T-cell (primary cell): ENCODE measurements at places on chromosomes 1 and 21. TPM values are rescaled to one million over a fixed set of nuclear protein-coding genes. Genes with fewer than 3 reads are reported as not detected.

DNA sequence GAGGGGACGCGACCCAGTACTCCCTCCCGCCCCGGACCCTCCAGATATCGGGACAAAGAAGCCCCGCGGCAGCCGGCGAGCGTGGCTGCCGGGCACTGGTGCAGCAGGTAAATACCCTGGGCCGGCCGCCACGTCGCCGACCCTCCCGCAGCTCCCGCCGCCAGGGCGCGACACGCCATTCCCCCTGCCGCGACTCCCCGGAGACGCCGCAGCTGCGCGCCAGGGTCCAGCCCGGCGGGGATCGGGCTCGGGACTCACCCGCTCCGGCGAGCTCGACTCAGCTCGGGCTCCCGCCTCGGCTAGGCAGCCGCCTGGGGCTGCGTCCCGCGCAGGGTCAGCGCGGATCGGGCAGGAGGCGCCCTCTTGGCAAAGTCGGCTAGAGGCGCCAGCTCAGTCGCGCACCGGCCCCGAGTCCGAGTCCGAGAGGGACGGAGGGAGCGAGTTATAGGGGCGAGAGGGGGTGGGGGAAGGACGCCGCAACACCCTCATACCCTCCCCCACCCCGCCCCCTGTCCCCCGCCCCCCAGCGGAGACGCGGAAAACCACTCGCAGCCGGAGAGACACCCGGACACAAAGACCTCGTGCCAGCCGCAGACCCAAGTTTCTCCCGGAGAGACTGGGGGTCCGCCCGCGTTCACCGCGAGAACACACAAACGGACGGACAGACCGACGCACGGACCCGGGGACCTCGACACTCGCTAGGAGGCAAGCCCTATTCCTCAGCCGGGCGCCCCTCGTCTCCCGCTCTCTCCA is 985 bp downstream of the SYT6 start:
- no peaks in the 10 kb centered on the region for H3K4me1 ChIP-seq
- peaks cover 15% of the 10 kb centered on the region for H3K27me3 ChIP-seq
- no peak for DNase-seq
- peak overlapping the region; percentile 16 for H3K4me3 ChIP-seq
- no peak overlapping the region for H3K27ac ChIP-seq

GRCh38 chr1:197868751-197869489 is 33.5 kb upstream of the C1orf53 start:
- no peak overlapping the region for H3K27ac ChIP-seq
- no peaks in the 10 kb centered on the region for H3K4me1 ChIP-seq
- no peaks in the 10 kb centered on the region for H3K36me3 ChIP-seq
- no peaks in the 10 kb centered on the region for H3K27me3 ChIP-seq
- no peak overlapping the region for H3K4me3 ChIP-seq
- peak; percentile 32 for DNase-seq

DNA sequence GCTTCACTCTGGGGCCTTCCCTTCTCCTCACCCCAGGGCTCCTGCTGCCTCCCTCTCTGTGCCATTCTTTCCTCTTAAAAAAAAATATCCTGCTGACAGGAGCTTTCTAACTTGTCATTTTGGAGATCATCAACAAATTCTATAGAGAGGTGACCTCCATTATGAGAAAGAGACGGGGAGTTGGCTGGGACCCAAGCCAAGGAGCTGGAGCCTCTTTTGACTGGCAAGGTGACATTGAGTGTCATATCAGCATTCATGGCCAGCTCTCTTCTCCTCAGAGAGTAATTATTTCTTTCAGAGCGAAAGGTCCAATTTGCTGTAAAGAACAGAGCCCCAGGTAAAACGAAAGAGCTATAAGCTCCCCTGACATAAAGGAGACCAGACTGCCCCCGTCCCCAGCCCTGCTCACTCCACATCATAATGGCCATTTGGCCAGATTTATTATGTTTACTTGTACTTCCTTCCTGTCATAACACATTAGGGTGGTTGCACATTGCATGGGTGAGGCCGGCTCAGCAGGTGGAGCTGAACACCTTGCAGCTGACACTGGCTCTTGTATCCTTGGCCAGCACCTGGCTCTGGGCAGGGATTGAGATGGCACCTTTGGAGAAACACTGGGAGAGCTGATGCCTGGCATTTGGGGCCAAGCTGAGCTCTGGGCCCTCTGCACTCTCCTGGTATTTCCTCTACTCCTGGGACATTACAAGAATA is 404.0 kb upstream of the VAMP3 start:
- H3K27me3 ChIP-seq, result peaks cover 5% of the 10 kb centered on the region
- no peak for DNase-seq
- H3K36me3 ChIP-seq, result no peaks in the 10 kb centered on the region
- H3K4me1 ChIP-seq, result no peaks in the 10 kb centered on the region
- H3K27ac ChIP-seq, result no peak overlapping the region
- no peak overlapping the region for H3K4me3 ChIP-seq

GRCh38 chr1:200676829-200677228 is 7.1 kb upstream of the DDX59 start:
- H3K4me1 ChIP-seq, result no peaks in the 10 kb centered on the region
- H3K36me3 ChIP-seq, result no peaks in the 10 kb centered on the region
- H3K4me3 ChIP-seq, result no peak overlapping the region

DNA sequence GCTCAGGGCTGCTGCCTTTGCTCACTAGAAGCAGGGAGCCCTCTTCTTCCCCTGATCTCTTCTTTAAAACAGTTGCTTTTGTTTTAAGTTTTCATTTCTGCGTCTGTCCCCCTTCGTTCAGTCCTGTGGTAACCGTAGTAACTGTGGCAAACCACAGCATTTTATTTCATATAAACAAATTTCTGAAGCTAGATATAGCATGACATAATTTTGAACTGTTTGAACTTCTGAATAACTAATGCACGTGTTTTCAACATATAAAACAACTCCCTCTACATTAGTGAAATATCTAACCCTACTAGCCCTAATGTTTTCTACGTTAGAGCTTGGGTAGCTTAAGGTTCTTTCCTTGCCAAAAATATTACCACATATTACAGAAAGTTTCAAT is 104.6 kb downstream of the DISP1 start:
- H3K4me3 ChIP-seq, result no peak overlapping the region
- H3K36me3 ChIP-seq, result no peaks in the 10 kb centered on the region
- no peak for DNase-seq
- no peak overlapping the region for H3K27ac ChIP-seq
- H3K4me1 ChIP-seq, result no peaks in the 10 kb centered on the region

- H3K4me1 ChIP-seq, result no peaks in the 10 kb centered on the region
- H3K36me3 ChIP-seq, result no peaks in the 10 kb centered on the region
- DNase-seq, result no peak
- H3K4me3 ChIP-seq, result no peak overlapping the region
- peaks cover 13% of the 10 kb centered on the region for H3K27me3 ChIP-seq
Measured at GRCh38 chr1:115613767-115614166, 28.0 kb upstream of the VANGL1 start.

DNA sequence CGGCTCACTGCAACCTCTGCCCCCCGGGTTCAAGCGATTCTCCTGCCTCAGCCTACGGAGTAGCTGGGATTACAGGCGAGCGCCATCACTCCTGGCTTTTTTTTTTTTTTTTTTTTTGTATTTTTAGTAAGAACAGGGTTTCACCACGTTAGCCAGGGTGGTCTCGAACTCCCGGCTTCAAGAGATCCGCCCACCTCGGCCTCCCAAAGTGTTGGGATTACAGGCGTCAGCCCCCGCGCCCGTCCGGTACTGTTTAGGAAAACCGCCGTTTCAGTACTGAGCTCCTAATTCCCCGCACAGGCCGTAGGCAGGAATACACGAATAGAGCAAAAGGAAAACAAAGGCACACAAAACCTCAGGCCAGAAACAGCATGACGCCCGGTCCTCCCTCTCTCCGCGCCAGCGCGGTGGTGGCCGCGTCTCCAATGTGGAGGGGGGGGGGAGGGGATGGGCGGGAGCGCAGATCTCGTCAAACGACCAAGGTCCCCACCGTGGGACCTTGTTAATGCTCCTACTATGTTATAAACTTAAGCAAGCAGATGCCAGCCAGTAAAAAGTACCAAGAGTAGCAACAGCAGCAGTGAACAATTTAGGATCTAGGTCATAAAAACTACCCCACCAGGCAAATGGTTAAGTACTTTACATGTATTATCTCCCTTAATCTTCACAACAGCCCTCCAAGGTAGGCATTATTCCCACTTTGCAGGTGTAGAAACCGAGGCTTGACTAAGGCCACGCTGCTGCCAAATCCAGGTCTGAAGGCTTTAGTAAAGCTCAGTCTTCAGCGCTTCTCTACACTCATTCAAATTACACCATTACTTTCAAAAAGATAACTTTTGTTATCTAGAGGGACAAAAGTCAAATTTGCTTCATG is 648 bp upstream of the ADAR start:
- H3K27me3 ChIP-seq, result no peaks in the 10 kb centered on the region
- H3K36me3 ChIP-seq, result peaks cover 9% of the 10 kb centered on the region
- H3K27ac ChIP-seq, result peak overlapping the region; percentile 92
- peak; percentile 26 for DNase-seq

- peaks cover 12% of the 10 kb centered on the region for H3K4me1 ChIP-seq
- H3K27me3 ChIP-seq, result no peaks in the 10 kb centered on the region
- peak within 1 kb of the TSS; percentile 83 for H3K27ac ChIP-seq
- H3K4me3 ChIP-seq, result peak within 1 kb of the TSS; percentile 100
Measured at GRCh38 chr1:36463803-36464604, at the start of gene MRPS15. MRPS15 (minus strand) TSS chr1:36464384; CDS start chr1:36464275, 109 bp downstream.

DNA sequence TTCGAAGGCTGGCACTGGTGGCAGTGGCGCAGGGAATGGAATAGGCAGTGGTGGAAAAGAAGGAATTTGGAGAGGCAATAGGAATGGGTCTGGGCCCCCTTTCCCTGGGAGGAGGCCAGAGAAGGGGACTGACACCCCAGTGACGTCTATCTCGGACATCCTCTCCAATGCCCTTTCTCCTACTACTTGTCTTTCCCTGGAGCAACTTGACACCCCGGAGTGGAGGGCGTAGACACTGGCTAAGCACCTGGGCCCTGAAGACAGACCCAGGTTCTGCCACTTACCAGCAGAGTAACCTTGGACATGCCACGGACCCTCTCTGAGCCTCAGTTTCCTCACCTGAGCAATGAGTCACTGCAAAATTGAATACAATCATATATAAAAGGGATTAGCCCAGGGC is 86.8 kb downstream of the CAMK2N1 start:
- no peaks in the 10 kb centered on the region for H3K36me3 ChIP-seq
- H3K27ac ChIP-seq, result no peak overlapping the region
- no peak overlapping the region for H3K4me3 ChIP-seq
- H3K4me1 ChIP-seq, result no peaks in the 10 kb centered on the region
- H3K27me3 ChIP-seq, result peaks cover 56% of the 10 kb centered on the region

GRCh38 chr1:223724376-223724775 is 12.0 kb downstream of the CAPN2 start:
- no peak overlapping the region for H3K4me3 ChIP-seq
- no peak for DNase-seq
- no peaks in the 10 kb centered on the region for H3K27me3 ChIP-seq
- no peak overlapping the region for H3K27ac ChIP-seq

DNA sequence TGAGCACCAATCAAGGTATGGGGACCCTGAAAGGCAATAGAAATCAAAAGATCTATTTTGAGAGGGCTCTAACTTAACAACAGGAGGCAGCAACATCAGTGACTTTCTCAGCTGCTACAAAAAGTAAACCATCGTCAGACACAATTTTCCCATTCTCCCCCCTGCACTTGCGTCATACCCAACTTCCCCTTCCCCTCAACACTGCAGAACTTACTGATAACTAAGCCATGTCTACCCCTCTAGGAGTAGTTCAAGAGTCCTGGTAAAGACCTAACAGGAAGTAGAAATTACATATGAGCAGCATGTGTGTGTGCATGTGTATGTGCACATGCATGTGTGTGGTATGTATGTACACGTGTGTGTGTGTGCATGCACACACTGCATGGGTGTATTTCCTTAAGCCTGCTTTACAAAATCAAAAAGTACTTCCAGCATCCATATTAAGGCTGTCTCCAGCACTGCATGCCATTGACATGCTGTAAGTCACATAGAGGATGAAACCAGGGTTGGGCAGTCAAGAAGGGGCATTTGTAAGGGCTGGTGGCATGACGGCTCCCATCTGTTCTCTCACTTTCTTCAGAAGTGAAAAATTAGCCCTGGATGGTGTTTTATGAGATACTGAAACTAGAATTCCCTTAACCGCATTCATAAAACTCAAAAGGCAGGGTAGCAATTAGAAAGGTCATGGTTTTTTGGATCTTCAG is 460.1 kb upstream of the RUNX1 start:
- H3K4me3 ChIP-seq, result no peak overlapping the region
- H3K36me3 ChIP-seq, result no peaks in the 10 kb centered on the region
- H3K4me1 ChIP-seq, result peaks cover 30% of the 10 kb centered on the region
- H3K27ac ChIP-seq, result no peak overlapping the region
- peaks cover 2% of the 10 kb centered on the region for H3K27me3 ChIP-seq

- H3K4me1 ChIP-seq, result no peaks in the 10 kb centered on the region
- H3K4me3 ChIP-seq, result no peak overlapping the region
- H3K27me3 ChIP-seq, result no peaks in the 10 kb centered on the region
- no peak overlapping the region for H3K27ac ChIP-seq
- no peaks in the 10 kb centered on the region for H3K36me3 ChIP-seq
- no peak for DNase-seq
Measured at GRCh38 chr1:5901150-5901549, 91.1 kb downstream of the NPHP4 start.

DNA sequence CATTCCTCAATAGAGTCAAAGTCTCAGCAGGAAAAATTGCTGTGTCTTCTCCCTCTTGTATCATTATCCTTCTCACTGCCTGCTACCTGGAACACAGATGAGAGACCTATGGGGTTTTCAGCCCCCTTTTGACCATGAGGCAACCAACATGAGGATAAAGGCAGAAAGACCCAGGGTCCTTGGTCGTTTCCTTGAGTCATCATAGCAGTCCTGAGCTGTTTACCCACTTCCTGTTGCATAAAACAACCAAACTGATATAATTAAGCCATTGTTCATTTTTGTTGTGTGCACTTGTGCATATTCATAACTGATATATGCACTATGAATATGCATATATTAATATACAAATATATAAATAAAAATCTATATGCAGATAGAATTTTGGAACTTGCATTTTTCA is 188.3 kb upstream of the MAP1LC3C start:
- no peaks in the 10 kb centered on the region for H3K27me3 ChIP-seq
- H3K4me1 ChIP-seq, result no peaks in the 10 kb centered on the region
- DNase-seq, result no peak
- no peaks in the 10 kb centered on the region for H3K36me3 ChIP-seq

GRCh38 chr21:36260030-36260787 is 59.8 kb upstream of the MORC3 start:
- peak overlapping the region; percentile 70 for H3K27ac ChIP-seq
- H3K4me1 ChIP-seq, result peaks cover 7% of the 10 kb centered on the region
- H3K4me3 ChIP-seq, result peak overlapping the region; percentile 39
- peaks cover 10% of the 10 kb centered on the region for H3K36me3 ChIP-seq
- DNase-seq, result peak; percentile 45

Gene PROX1
- not detected for total RNA-seq

Gene KRTAP20-4
- not detected for total RNA-seq

Gene ATP1B1
- total RNA-seq, result 6.1 TPM

Gene IARS2
- total RNA-seq, result 42.6 TPM

Gene EVA1C
- total RNA-seq, result 18.0 TPM

Gene FBXO42
- 23.3 TPM for total RNA-seq

Gene NCAM2
- not detected for total RNA-seq

Gene RHOU
- 2.0 TPM for total RNA-seq

Gene RXFP4
- not detected for total RNA-seq

Gene OR6N1
- total RNA-seq, result not detected
